ENCODE measurements at places on chromosomes 7 and 10. TPM values are rescaled to one million over a fixed set of nuclear protein-coding genes. Genes with fewer than 3 reads are reported as not detected.

The MMD2 gene
- total RNA-seq, result not detected

The CLCN1 gene
- total RNA-seq, result not detected

The FZD8 gene
- 5.7 TPM for total RNA-seq

The TMEM176A gene
- 449 TPM for total RNA-seq

The NOLC1 gene
- total RNA-seq, result 19.3 TPM

The FGFR2 gene
- 22.6 TPM for total RNA-seq

- no peak for DNase-seq
Observed at GRCh38 chr7:138842111-138842510, 44.1 kb upstream of the ATP6V0A4 start.

- no peak for DNase-seq
Observed at GRCh38 chr7:51369746-51370145, 53.1 kb upstream of the COBL start.

- no peak for DNase-seq
Observed at GRCh38 chr7:41428381-41428780, 274.5 kb downstream of the INHBA start.

DNA sequence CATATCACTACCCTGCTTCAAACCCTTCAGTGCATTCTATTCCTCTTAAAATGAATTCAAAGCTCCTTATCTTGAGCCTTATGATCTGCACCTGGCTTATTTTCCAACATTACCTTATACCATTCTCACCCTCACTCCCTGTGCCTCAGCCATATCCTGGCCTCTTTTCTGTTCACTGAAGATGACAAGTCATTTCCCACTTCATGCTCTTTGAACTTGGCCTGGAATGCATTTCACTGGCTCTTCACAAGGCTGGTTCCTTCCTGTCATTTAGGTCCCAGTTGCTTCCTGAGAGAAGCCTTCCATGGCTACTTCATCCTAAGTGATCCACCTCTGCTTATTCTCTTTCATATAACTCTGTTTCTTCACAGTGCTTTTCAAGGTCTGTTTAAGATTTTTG is 3.2 kb upstream of the LIPF start:
- no peak for DNase-seq

GRCh38 chr10:72550239-72550638 is 75.6 kb downstream of the MICU1 start:
- no peak for DNase-seq

DNA sequence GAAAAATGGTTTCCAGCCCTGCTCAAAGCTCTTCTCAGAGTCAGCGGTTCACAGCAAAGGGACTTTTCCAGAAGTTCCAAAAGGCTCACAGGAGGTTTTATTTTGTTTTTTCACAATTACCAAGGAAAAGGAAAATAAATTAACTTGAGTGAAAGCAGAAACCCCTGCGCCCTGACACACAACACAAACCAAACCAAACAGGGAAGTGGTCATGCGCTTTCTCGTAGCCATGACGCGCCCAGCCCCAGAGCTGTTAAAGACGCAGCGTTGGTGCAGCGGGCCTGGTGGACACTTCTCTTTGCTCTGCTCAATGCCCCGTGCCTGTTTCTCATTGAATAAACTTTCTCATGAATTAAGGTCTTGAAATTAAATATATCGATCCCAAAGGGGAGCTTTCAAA is 134.4 kb upstream of the LYZL2 start:
- DNase-seq, result no peak

DNA sequence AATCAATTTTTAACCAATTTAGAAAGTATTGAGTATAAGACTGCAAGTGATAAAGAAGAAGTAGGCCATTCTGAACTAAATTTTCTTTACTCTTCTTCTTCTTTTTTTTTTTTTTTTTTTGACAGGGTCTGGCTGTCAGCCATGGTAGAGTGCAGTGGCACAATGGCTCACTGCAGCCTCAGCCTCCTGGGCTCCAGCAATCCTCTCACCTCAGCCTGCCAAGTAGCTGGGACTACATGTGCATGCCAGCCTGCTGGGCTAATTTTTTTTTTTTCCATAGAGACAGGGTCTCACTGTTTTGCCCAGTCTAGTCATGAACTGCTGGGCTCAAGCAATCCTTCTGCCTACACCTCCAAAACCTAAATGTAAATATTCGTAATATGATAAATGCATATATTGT is 63.2 kb downstream of the DGKB start:
- DNase-seq, result no peak

DNA sequence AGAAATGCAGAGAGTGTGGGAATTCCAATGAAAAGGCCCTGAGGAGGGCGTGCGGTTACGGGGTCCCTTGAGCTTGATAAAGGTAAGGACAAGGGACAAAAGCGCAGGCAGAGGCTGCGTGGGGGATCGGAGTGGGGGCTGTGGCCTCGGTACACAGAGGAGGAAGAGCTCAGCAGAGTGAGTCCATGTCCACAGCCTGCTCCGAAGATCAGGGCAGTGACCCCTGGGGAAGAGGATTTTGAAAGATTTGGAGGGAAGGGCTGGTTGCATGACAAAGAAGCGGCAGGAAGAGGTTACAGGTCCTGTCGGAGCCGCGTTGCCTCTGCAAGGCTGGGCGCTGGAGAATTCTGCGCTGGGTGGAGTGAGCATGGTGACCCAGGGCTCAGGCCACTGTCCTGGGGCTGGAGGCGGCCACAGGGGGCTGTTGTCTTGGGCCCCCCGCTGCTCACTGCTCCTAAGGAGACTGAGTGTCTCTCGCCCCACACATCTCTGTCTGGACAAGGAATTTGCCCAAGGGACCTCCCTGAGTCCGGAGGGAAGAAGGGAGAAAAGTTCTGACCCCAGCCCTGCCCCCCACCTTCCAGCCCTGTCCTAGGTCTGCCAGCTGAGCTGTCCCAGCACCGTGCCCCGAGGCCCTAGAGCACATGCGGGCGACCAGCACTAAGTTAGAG is 69.8 kb upstream of the INSIG1 start:
- no peak for DNase-seq

GRCh38 chr7:87100326-87100725 is 40.9 kb upstream of the ELAPOR2 start:
- DNase-seq, result no peak

DNA sequence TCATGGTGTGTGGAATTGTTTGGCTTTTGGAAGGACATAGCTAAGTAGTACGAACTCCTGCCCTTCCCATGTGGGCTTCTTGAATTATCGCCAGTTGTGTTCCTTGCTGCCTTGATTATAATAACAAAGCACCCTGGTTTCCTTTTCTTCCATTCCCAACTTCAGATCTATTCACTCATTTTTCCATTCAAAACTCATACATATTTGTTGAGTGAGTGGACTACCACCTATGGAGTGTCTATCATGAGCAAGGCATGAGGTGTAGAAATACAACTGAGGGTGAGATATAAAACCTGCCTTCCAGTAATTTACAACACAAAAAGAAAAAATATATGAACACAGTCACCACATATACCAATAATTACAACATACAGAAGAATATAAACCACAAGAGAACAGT is 4.9 kb upstream of the COL17A1 start:
- DNase-seq, result no peak

- DNase-seq, result peak; percentile 79
Observed at GRCh38 chr7:127252778-127253280, at the start of gene GRM8. GRM8 (minus strand) TSS chr7:127252941.

DNA sequence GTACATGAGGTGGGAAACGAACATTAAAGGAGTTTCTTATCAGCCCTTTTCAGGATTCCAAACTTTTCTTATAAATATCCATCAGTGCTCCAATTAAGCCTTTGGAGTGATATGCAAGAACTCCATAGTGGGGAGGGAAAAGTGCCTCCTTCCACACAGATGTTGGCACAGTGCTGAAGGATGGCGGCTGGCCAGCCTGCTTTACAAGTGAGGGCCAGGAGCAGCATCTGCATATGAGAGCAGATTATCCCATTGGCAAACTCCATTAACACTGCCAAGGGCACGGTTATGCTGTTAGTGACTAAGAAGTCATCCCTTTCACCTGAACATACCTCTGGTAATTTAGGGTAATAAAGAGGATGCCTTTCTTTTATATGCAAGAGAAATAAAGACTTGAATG is 543.1 kb downstream of the CNTNAP2 start:
- DNase-seq, result no peak

- DNase-seq, result no peak
Observed at GRCh38 chr7:117489911-117490310, 10.1 kb downstream of the CFTR start.

DNA sequence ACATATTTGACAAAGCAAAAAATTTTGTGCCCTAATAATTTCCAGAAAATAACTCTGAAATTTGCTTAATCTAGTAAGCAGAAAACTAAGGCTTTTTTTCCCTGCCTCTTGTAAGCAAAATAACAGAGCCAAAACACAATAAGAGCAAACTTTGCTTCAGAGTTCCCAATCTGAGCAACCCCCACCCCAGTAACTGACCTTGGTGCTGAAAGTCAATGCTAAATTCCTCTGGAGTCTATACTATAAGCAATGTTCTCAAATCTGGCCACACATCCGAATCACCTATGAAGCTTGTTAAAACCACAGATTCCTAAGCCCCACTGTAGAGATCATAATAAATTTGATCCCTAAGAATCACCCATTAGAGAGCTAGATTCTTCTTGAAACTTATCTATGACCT is 150.5 kb downstream of the ELAPOR2 start:
- DNase-seq, result no peak

DNA sequence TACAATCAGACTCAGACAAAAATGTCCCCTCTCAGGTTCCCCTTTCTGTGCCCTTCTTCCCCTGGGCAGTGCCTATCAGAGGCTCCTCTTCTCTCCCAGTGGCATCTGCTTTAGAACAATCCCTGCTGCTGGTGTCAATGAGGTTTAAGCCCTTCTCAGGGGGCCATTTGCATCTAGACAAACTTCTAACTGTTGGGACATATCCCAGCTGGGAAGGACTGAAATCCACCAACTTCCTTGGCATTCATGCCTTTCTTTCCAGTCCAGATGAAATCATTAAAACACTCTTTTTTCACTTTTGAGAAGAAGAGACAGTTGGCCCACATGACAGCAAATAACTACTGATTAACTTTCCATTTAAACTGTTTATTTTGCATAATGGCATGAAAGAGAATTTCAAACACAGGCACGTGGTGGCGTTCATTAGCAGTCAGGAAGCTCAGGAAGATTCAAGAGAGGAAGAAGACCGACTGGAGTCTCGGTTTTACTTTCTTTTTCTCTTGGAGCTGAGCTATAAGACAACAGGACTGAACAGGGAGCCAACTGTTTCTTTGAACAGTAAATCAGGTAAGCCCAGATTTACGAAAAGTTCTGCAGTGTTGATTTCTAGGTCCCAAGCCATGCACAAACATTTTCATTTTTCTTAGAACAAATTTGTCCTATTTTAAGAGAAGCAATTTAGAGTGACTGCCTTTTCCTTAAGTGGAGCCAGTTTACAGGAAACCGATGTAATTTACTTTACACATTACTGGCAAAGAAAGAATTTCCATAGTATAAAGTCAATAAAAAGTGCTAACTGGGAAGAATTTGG is at the start of gene GIMAP2:
GIMAP2 (plus strand) TSS at position 488 of the 811 bp plus-strand sequence. CDS start 1,354 bp downstream, outside the sequence.
- no peak for DNase-seq

- DNase-seq, result no peak
Observed at GRCh38 chr10:77187376-77187999, 450.1 kb downstream of the KCNMA1 start.

- no peak for DNase-seq
Observed at GRCh38 chr10:16828701-16829175, 11.5 kb upstream of the RSU1 start.

- DNase-seq, result no peak
Observed at GRCh38 chr7:47737601-47738000, 155.7 kb upstream of the TNS3 start.

DNA sequence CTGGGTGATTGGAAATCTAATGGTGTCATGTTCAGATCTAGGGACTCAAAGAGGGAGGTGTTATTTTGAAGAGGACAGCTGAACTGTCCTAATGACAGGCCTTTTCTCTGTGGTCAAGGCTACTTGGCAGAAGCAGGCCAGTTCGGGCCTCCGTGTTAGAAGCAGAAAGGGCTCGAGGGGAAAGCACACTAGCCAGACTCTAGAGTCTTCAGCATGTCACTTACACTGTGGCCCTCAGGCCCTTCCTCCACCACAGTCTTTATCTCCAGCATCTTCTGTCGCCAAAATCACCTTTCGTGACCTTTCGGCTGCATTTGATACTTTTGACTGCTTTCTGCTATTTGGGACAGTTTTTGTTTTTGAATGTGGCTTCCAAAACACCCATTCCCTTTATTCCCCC is 123.3 kb downstream of the CNNM2 start:
- no peak for DNase-seq

- DNase-seq, result no peak
Observed at GRCh38 chr7:19020062-19020461, 97.4 kb downstream of the TWIST1 start.

DNA sequence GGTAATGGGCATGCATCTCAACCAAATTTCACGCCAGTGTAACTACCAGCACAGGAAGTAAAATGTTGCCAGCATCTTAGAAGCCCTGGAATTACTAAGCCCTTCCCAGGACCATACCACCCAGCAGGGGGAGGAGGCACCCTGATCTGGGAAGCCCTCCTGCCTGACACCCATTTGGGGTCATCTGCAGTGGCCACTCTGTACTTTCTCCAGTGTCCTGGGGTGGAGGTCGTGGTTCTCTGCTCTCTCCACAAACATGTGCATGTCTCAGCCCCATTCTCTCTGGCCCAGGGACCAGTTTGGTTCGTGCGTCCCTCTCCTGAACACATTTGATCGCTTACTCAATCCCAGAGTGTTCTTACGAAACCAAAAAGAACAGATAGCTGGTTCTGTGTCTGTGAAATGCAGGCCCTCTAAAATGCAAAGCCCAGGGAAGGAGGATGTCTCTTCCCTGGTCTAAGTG is 9.4 kb upstream of the LRRC27 start:
- DNase-seq, result no peak

DNA sequence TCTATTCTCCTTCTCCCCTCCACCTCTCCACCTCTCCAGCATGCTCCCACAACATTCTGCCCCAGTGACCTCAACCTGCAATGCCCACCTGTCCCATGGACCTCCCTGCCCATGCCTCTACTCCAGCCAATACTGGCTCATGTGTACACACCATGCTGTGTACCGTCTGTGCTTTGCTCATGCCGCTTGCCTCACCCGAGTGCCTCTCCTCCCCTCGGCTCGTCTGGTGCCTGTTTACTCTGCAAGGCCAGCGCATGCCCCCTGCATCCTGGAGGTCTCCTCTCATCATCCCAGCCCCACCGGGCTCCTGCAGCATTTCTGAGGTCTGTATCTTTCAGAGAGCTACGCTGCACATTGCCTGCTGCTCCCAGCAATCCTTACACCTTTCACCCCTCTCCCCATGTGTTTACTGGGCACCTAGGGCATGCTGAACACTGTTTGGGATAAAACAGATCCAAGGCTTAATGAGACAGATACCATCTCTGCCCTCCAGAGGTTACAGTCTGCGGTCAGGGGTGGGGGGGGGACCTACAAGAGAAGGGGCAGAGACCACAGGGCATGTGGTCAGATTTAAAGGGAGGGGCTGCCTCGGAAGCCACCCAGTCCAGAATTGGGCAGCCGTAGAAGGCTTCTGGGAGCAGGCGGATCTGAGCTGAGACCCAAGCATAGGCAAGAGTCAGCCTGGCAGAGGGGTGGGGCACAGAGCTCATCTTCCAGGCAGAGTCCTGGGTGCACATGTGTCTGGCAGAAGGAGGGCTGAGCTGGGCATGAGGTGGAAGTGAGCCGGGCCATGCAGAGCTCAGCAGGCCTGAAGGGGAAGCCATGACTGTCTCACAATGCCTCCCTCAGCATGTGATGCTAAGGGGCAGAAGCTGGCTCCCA is 29.6 kb upstream of the PSAP start:
- no peak for DNase-seq
